ENCODE measurements at places on chromosomes 2 and 18.

GRCh38 chr18:44474067-44474411, 206.6 kb upstream of the SETBP1 start:
- peak; percentile 28 for DNase-seq

GRCh38 chr2:42135381-42136312, 33.5 kb upstream of the EML4 start:
- no peak for DNase-seq

GRCh38 chr2:45497355-45497754, 113.7 kb downstream of the SRBD1 start:
- DNase-seq = peak; percentile 48

DNA sequence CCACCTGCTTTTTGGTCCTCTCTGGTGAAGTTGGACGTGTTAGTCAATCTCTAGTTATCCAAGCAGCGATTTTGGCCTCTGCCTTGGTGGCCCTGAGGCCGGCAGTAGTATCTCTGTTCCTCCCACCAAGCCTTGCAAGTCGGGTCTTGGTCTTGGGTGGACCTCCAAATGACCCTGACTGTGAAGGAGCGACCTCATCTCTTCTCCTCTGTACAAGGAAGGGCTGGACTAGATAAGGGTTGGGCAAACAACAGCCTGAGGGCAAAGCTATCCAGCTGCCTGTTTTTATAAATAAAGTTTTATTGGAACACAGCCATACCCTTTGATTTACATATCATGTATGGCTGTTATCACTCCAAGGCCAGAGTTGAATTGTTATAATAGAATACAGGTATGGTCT, 74.6 kb upstream of the FOSL2 start:
- DNase-seq = no peak

- peak; percentile 90 for DNase-seq
Measured at GRCh38 chr18:23311351-23312121, 141.6 kb upstream of the RIOK3 start.

DNA sequence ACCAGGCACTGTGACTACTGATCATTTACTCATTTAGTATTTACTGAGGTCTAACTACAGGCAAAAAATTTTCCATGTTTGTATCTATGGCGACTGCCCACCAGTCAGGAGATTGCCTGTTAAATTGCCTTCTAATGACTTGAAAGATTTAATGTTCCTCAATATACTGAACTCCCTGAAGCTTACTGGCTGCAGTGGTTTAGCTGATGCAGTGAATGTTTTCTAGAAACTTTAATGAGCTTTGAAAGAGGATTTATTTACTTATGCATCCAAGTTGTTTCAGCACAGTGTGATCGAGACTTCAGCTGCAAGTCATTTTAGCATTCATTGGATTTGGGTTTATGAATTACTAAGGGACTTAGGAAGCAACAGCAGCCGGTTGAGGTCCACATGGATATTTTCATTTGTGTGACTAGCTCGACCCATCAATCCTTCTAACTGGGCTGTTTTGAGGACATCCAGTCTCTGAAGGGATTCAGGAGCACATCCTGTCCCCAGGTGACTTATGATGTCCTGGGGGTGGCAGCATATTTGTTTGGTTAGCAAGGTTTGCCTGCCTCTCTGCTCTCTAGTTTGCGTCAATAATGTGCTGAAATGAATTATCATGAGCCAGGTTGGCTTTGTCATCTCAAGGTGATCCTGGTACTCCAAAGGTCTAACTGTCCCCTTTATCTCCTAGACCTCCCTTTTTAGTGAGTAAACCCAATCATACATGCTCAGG, 26.8 kb downstream of the ACMSD start:
- peak; percentile 53 for DNase-seq

DNA sequence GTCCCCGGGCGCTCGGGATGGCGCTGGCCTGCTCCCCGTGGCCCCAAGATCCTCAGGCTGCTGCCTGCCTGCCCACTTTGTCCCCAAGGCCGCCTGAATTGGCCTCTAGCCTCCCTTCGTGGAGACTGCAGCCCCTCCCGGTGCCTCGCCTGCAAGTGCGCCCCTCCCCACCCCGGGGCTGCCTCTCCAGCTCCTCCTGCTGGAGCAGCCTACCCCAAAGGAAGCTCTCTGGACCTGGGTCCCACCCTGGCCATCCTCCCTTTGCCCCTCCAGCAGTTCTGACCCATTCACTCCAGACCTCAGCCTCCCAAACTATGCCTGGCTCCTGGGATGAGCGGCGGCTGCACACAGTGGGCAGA, 6.2 kb downstream of the ESPNL start:
- no peak for DNase-seq

DNA sequence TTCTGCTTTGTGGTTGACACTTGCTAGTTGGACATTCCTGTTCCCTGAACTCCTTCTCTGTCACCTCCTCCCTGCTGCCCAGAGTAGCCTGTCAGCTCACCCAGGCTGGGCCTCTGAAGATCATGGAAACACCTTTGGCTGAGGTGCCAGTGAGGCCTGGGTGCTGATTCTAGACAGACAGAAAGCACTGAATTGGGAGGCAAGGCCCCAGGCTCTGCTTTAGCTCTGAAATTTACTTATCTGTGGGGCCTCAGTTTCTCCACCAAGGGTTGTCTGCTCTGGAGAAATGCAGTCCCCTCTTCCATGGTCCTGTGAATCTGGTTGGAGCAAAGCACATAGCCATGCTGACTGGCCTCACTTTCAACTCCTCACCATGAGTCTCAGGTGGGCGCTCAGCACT, 104.6 kb upstream of the SIX3 start:
- no peak for DNase-seq

- no peak for DNase-seq
Measured at GRCh38 chr2:162182395-162182794, 30.3 kb upstream of the GCG start.

DNA sequence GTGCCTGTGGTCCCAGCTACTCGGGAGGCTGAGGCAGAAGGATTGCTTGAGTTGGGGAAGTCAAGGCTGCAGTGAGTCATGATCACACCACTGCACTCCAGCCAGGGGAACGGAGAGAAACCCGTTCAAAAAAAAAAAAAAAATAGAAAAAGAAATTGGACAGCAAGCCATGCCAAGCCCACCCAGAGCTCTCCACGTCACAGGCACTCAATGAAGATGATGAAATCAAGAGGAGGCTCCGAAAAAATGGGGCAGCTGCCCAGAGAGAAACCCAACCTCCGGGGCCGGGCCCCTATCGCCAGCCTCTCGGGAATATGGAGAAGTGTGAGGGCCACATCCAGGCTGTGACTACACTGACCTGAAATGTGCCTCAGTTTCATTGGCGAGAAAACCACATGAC, 40.0 kb downstream of the BIN1 start:
- DNase-seq = no peak

- DNase-seq = no peak
Measured at GRCh38 chr18:3871687-3872086, 421.7 kb downstream of the TGIF1 start.

GRCh38 chr2:179765666-179766065, 95.7 kb downstream of the ZNF385B start:
- DNase-seq = no peak

- DNase-seq = no peak
Measured at GRCh38 chr2:222582928-222583327, 73.0 kb downstream of the FARSB start.

DNA sequence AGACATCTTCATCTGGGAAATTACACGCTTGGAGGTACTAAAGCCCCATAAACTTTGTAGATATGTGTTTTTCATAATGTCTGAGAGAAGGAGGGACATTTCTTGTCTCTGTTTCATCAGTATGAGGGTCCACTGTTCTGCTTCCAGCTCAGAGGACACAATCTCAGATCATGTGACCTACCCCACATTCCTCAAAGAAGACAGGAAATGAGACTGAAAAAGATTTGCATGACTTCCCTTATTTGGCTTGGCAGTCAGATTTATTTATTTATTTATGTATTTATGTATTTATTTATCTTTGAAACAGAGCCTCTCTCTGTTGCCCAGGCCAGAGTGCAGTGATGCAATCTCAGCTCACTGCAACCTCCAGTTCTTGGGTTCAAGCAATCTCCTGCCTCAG, 463.7 kb upstream of the RGPD4 start:
- no peak for DNase-seq

DNA sequence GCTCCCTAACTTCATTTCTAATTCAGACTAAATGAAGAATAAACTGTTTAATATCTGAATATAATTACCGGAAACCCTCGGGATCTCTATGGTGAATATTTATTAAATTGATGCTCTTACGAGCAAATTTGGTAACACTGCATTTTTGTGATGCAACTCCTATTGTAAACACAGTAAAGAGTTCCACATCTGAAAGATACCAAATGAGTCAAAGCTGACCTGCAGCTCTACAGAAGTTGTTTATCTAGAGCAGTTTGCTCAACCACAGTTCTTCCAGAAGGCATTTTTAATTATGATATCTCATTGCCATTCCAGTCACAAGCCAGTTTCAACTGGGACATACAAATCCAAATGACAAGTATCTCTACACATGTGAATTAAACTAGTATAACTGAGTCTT, 129.7 kb downstream of the PKP4 start:
- peak; percentile 50 for DNase-seq

DNA sequence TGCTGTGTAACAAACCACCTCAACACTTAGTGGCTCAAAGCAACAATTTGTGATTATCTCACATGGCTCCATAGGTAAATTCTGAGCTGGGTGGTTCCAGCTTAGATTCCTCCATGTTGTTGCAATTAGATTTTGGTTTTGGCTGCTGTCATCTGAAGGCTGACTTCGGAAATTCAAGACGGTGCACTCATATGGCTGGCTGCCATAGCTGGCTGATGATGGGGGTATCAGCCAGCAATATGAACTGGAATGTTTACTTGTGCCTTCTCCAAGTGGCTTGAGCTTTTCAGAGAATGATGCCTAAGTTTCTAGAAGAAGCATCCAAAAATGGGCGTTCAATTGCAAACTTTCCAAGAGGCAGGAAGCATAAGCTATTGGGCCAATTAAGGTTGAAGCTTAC, 213.1 kb downstream of the GCA start:
- no peak for DNase-seq

DNA sequence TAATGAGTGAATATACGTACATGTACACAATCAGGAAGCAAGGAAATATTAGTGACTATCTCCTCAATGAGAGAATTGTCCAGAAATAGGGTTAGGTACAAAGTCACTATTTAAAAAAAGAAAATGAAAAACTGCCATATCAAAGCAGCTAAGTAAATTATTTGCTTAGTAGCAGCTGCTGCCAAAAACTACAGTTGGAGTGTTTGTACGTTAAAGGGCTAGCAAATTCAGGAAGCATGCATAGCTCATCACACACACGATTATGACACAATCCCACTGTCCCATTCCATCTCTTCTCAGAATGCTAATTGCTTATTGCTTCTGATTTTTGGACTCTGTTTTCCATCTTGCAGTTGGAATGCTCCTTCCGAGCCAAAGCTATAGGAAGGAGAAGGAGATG, 2012.5 kb upstream of the LRRTM1 start:
- DNase-seq = no peak

DNA sequence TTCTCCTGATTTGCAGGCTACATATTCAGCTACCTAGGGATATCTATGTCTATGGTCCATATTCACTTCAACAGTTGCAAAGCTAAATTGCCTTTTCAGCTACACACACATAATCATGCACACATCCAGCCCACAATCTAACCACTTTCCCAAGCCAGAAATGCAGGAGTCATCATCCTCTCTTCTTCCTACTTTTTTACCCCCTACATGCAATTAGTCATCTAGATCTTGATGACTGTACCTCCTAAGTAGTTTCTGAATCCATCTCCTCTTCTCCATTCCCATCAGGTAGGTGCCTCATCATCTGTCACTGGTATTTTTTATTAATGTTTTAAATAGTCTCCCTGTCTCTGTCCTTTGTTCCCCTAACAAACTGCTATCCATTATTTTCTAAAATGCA, 23.7 kb upstream of the SPRED2 start:
- DNase-seq = peak; percentile 93

DNA sequence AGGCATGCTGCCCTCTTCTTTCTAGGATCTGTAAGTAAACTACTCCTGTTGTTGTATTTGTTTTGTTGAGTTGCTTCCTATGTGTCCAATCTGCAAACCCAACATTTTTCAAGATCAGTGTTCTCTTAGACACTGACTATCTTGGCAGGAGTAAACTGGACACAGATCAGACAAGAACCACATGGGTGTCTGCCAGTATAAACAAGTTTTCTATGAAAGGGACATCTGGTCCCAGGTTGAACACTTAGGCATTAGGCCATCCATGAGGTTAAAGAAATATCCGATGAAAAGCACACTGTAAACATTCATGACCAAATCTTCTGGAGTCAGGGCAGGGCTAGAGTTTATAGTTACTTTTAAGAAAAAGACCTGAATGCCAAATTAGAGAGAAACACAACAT, 441.8 kb downstream of the NYAP2 start:
- DNase-seq = no peak

DNA sequence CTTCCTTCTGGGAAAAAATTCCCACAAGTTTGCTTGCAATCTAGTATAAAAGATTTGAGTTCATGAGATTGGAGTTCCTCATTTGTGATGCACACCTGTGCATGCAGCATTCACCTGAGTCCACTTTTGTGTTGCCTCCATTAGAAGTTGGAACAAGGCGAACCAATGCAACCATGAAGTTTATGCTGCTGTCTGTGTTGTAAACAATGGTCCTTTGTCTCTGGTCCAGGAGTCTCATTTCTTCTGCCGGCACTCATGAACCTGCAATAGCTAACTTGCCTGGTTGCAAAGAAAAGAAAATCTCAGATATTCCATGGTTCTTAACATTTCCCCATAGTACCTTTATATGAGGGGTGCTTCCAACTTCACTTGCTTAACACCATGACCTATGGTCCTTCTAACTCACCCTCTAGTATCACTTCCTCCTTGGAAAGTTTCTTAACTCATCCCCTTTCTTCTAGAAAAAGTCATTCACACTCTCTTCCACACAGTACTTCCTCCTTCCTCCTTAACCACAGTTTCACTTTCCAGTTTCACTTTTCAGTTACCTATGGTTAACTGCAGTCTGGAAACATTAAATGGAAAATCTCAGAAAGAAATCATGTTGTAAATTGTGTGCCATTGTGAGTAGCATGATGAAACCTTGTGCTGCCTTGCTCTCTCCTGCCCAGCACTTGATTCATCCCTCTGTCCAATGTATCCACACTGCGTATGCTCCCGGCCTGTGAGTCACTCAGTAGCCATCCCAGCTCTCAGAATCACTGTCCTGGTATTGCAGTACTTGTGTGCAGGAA, 128.8 kb upstream of the TRIB2 start:
- peak; percentile 92 for DNase-seq

DNA sequence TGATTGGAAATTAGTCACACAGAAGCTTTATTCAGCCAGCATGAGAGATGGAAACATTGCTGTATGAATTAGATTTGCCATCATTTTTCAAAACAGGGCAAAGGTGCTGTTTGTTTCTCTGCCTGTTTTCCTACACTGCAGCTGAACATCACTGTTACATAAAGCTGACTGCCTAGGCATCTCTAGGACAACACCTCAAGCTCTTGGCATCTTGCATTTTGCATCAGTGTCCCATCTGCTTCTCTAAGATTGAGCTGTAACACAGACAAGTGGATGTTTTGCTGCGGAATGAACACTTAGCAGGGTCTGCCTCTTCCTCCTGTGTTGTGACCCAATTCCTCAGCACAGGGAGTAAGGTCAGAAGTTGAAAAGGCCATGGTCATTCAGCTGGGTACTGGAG, 4.9 kb downstream of the CCT7 start:
- DNase-seq = no peak
